Activated CD4-positive, alpha-beta T cell treated with anti-CD3 and anti-CD28 coated beads, Interleukin-2, amount 50 U/mL, for 16 hours (primary cell): ENCODE measurements at places on chromosomes 12 and 14.

- DNase-seq = no peak
These were observed 623.2 kb downstream of the CCER1 start for GRCh38 chr12:90331821-90332220.

GRCh38 chr12:129466499-129466898, 437.3 kb downstream of the TMEM132D start:
- DNase-seq = no peak

DNA sequence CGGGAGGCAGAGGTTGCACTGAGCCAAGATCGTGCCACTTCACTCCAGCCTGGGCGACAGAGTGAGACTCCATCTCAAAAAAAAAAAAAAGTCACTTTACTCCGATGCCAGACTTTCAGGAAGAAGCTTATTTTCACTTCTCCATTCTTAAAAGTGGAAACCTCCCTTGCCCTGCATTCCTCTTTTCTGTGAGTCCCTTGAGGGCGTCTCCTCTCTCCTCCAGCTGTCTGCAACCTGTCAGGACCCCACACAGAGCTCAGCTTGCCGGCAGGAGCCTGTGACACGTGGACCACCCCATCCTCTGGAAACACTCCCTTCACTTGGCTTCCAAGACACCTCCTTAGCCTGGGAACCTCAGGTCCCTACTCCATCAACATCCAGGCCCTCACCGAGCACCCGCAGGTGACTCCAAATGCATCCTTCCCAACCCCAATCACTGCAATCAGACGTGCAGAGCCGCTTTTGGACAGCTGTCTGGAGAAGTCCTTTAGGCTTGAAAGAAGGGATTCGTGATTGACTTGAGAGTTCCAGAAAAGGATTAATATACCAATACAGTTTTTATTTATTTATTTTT, 34.3 kb downstream of the SLC15A4 start:
- no peak for DNase-seq

DNA sequence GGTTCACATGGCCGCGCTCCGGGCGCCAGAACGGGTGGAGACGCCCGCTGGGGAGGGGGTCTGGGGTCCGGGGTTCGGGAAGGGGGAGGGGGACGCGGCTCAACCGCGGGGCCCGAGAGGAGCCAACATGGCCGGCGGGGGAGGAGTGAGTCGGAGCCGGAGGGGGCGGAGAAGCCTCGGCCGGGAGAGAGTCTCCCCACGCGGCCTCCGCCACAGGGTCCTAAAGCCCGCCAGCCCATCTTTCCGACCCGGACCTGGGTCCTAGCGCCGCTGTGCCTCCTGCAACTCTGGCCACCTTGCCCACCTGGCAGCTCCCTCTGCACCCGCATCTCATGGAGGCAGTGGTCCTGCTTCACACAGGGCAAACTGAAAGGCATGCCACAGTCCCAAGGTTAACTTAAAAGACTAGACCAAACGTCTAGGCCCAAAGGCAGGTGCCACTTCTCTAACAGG, at the start of gene BAZ2A:
TSS of gene BAZ2A (minus strand) at position 147 of the 453 bp plus-strand sequence. CDS start 12,796 bp downstream, outside the sequence.
- peak; percentile 91 for DNase-seq

GRCh38 chr12:28585146-28585545, 394.9 kb downstream of the CCDC91 start:
- DNase-seq = no peak

DNA sequence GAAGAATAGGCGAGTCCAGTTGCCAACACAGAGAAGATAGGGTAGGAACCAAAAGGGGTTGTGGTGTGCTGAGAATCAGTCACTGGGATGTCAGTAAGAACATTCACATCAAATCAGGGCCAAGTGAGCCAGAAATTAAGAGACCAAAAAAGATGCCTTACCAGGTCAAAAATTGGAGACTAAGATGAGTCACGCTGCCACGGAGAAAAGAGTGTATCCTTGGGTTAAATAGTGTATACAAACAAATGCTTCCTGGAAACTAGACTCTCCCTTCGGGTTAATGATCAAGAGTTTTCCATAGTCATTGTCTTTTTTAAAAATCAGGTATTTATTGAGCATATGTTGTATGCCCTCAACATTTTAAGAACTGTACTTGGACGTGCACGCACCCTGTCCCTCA, 45.2 kb upstream of the BAZ1A start:
- no peak for DNase-seq

- no peak for DNase-seq
These were observed 36.7 kb upstream of the GNG2 start for GRCh38 chr14:51823706-51824105.
